ENCODE measurements at places on chromosomes 1 and 21.
A peak's percentile ranks its signal among the peaks of the same experiment; 100 is the strongest.

DNA sequence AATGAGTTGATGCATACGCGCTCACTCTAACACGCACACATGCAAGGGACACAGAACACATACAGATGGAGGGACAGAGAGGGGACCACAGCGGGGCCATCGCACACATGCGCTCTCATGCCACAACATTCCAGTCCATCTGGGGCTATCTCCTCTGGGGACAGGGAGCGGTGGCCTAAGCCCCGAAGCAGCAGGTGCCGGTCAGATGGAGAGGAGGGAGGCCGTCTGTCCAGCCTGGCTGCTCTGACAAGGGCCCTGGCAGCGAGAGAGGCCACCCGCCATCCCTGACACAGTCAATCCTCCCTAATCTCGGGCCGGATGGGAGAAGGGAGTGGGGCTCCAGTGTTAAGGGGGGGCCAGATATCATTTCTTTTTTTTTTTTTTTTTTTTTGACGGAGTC, 123.5 kb downstream of the KIAA0319L start:
- no peak for DNase-seq

DNA sequence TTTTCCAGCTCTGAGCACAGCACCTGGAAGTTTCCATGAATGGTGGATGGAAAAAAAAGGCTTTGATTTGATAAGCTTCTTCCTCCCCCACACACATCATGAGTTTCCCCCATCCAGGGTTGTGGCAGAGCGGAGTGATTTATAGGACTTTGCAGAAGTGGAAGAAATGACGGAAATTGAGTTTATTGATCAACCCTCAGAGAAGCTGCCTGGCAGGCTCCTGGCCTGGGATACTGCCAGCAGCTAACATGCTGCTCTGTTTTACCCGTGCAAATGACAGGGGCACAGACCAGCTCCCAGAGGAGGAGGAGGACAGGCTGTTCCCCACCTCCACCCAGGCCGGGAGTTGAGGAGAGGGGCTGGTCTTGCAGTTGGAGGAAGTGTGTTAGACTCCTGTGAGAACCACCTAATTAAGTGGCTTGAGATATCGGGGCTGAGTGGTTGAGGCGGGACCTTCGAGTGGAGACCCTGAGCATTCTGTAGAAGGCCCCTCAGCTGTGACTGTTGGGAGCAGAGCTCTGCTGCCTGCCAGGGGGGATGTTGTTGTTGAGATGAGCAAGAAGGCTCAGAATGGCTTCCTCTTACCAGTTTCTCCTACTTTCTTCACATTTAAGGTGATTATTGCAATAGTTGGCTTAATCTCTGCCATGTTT, 21.8 kb downstream of the ADORA1 start:
- DNase-seq = no peak

DNA sequence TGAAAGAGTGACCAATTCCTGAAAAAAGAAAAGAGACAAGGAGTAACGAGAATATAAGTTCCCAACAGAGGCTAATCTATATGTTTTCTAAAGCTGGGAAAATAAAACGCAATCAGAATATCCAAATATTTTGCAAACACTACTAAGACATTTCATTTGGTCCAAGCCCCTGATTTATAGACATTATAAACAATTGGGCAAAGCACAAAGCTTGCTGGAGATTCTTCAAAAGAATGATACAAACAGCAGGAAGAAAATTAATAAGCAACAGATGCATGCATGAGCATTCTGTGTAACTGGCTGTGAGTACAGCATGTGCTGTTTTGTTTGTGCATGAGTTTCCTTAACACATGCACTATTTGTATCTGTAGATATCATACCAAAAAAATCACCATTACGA, 552.9 kb downstream of the LTN1 start:
- no peak for DNase-seq

DNA sequence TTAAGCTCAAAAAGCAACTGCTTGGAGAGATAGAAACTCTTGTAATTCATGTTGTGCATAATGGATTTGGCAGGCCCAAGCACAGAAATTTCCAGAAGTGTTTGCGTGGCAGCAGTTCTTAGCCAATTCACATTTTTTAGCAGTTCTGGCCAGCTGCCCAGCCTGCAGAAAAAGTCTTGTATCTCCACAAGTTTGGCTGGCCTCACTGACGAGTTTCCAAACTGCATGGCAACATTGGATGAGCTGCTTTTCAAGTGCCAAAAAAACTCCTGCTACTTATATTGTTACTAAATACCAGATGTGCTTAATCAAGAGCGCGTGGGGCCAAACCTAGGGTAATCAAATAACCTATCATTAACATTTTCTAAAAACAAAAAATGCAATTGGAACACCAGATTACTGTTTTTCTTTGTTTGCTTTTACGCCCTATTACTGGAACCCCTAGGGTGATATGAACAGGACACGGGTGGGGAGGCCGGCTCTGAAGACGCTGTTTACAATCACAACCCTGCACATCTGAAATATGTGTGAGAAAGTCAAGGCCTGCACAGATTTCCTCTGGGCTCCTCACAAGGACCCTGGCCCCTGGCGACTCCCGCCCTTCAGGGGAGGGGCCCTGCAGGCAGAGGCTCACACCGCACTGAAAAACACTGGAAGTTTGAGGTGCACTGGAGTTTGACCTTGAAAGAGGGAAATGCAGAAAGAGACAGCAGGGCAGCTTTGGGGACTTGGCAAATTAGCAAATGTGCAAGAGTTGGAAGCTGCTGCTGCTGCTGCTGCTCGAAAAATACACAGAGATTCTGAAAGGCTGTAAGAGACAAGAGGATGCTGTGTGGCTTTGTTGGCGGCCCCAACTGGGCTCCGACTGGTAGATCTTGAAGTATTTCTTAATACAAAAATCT, 55.2 kb upstream of the TARBP1 start:
- peak; percentile 95 for DNase-seq

DNA sequence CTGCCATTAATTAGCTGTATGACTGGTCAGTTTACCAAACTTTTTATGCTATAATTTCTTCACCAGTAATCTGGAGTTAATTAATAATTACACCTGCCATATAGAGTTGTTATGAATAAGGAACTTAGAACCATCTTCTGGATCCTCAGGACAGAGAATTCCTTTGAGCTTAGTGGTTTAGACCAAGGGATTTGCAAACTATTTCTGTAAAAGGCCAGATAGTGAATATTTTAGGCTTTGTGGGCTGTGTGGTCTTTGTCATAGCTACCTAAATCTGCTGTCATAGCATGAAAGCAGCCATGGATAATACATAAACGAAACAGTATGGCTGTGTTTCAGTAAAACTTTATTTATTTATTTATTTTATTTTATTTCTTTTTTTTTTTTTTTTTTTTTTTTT, 9.0 kb downstream of the TIMM17A start:
- no peak for DNase-seq

DNA sequence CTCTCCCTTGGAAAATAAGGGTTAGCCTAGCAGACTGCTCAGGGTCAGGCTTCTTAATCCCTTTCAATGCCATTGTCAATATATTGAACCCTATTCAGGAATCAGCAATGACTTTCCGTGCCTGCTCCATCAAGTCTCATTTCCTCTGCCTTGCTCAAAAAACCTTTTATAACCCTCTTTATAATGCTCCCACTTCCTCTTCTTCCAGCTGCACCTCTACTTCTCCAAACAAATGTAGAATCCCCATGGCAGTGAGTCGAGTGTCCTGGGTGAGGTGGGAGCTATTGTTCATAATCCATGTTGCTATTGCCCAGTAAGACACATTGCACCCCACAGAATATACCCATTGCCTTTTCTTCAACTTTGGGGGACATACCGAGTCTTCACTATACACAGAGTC, 58.6 kb downstream of the OLIG1 start:
- no peak for DNase-seq

- DNase-seq = no peak
Measured at GRCh38 chr21:34913811-34914210, 135.3 kb downstream of the RUNX1 start.
